ENCODE measurements at places on chromosomes 5 and 9.
A peak's percentile ranks its signal among the peaks of the same experiment; 100 is the strongest.

- no peak for DNase-seq
- no peak overlapping the region for H3K27ac ChIP-seq
- no peaks in the 10 kb centered on the region for H3K36me3 ChIP-seq
- no peaks in the 10 kb centered on the region for H3K4me1 ChIP-seq
These were observed 182.3 kb upstream of the EFNA5 start for GRCh38 chr5:107853031-107853430.

- H3K4me1 ChIP-seq = no peaks in the 10 kb centered on the region
- no peaks in the 10 kb centered on the region for H3K36me3 ChIP-seq
- H3K27ac ChIP-seq = no peak overlapping the region
These were observed 74.7 kb downstream of the FGF1 start for GRCh38 chr5:142611154-142611553.

DNA sequence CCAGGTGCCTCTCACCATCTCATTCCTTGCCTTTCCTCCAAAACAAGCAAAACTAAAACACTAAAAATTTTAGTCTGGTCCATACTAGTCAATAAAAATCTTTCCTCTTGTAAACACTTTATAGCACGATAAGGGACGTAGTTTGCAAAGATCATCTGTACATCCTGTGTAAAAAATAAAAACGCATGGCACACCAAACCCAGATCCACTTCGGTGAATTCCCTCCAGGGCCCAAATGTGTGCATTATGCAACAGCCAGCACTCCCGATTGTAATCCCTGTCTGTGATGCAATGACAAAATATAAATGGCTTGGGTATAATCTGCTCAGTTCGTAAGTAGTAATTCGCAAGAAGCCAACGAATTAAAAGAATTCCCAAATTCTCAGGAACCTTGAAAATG, 1.4 kb downstream of the FAM169A start:
- no peaks in the 10 kb centered on the region for H3K36me3 ChIP-seq
- H3K27ac ChIP-seq = peak overlapping the region; percentile 97
- H3K27me3 ChIP-seq = no peaks in the 10 kb centered on the region
- H3K4me3 ChIP-seq = peak overlapping the region; percentile 60
- peak; percentile 46 for DNase-seq
- H3K4me1 ChIP-seq = peaks cover 9% of the 10 kb centered on the region

GRCh38 chr5:150993826-150994412, 26.5 kb upstream of the GPX3 start:
- H3K4me3 ChIP-seq = no peak overlapping the region
- no peaks in the 10 kb centered on the region for H3K27me3 ChIP-seq
- DNase-seq = peak; percentile 85
- H3K4me1 ChIP-seq = no peaks in the 10 kb centered on the region
- H3K27ac ChIP-seq = no peak overlapping the region

DNA sequence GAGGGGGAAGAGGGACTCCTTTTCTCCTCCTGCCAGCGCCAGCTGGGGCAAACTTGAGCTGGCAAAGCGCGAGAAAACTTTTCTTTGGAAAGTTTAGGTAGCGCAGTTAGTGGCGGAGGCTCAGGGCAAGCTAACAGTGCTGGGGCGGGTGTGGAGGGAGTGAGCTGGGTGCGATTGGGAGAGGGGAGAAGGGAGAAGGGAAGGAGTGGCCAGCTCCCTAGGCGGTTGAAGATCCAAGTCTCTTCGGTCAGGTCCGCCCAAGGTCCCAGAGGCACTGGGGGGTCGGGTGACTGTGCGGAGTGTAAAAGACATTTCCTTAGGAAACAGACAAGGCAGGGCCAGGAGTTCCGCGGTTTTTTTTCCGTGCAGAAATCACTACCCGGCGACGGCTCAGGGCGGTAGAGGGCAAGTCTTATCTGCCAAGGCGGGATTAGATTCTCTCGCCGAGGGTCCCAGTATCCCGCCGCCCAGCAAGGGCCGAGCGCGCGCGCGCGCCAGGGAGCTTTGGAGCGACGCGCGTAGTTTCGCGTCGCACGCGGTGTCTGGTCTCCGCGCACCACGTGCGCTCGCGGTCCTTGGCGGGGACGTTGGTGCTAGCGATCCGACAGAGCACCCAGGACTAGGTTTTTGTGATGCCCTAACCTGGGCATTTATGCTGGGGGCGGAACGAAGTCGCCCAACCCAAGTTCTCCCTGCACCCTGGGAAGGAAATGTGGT, 33.6 kb upstream of the NFIB start:
- DNase-seq = no peak
- peaks cover 16% of the 10 kb centered on the region for H3K4me1 ChIP-seq
- H3K27ac ChIP-seq = no peak overlapping the region
- H3K36me3 ChIP-seq = no peaks in the 10 kb centered on the region
- H3K4me3 ChIP-seq = peak overlapping the region; percentile 69
- H3K27me3 ChIP-seq = peaks cover 76% of the 10 kb centered on the region

DNA sequence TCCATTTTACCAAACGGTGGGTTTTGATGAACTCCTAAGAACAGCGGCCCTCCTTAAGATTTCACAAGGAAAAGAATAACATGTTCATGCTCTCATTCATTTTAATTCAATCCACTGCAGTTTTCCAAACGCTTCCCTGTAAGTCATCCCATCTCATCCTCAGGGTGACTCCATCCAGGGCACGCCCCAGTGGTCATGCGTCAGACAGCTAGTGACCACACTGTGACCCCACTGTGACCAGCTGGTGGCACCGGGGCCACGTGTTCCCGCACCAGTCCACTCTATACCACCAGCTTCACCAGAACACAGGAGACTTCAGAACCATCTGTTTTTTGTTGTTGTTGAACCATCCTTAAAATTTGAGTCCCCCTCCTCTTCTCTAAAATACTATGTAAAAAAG, 14.3 kb downstream of the ATPSCKMT start:
- DNase-seq = no peak
- peaks cover 7% of the 10 kb centered on the region for H3K36me3 ChIP-seq
- H3K27me3 ChIP-seq = no peaks in the 10 kb centered on the region
- no peak overlapping the region for H3K27ac ChIP-seq
- peaks cover 7% of the 10 kb centered on the region for H3K4me1 ChIP-seq

DNA sequence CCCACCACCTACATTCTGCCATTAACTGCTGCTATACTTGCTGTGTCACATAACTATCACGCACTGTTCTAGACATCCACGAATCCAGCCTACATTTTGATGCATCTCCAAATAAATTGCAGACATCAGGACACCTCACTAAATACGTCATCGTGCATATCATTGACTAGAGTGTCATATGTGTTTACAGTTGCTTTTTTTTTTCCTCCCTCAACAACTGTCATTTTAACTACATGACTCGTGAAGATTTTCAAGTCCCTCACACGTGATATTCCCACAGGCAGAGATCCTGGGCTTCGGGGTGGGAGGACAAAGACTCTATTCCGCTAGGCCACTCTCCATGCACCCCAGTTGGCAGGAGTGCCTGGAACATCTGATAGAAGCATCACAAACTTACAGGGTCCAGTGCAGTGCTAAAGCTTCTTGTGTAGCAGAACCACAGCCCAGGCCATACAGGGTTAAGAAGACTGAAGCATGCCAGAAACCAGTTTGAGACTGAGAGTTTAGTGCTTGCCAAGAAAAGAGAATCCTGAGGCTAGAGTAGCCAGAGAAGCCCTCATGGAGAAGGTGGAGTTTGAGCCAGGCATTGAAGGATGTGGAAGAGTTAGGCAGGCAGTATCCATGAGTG, 1.1 kb downstream of the PCYOX1L start:
- peaks cover 6% of the 10 kb centered on the region for H3K4me1 ChIP-seq
- no peak for DNase-seq
- peaks cover 7% of the 10 kb centered on the region for H3K36me3 ChIP-seq
- no peak overlapping the region for H3K4me3 ChIP-seq
- H3K27ac ChIP-seq = no peak overlapping the region

DNA sequence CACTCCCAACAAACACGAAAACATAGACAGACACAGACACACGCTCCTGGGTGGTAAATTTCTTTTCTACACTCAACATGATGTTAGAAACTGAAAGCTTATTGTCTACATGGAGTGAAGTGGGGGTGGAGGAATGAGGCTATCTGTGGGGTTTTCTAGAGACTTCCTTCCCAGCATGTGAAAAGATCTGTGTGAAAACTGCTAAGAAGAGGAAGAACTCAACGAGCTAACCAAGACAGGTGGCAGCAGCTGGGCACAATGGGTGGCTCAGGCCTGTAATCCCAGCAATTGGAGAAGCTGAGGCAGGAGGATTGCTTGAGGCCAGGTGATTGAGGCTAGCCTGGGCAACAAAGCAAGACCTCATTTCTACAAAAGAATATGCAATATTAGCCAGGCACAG, 7.6 kb downstream of the FYB1 start:
- no peak overlapping the region for H3K4me3 ChIP-seq
- no peaks in the 10 kb centered on the region for H3K27me3 ChIP-seq
- DNase-seq = no peak
- peaks cover 2% of the 10 kb centered on the region for H3K4me1 ChIP-seq
- H3K27ac ChIP-seq = no peak overlapping the region

GRCh38 chr5:14935341-14935740, 63.8 kb upstream of the ANKH start:
- H3K27me3 ChIP-seq = no peaks in the 10 kb centered on the region
- no peak overlapping the region for H3K4me3 ChIP-seq
- no peak for DNase-seq

DNA sequence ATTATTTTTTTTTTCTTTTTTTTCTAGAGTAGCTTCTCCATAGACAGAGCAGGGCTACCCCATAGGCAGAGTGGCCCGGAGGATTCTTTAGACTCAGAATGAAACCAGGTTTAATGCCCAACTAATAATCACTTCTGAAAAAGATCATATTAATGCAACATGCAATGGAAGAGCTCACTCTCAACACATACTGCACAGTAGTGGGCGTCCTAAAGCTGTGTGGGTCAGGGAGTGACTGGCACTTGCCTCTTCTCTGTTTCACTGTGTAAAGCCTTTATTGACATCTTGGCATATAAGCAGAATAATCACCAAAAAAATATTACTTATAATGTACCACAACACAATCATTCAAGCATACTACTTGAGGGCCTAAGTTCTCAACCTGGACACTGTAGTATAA, 11.1 kb downstream of the PWWP2A start:
- DNase-seq = no peak
- peaks cover 12% of the 10 kb centered on the region for H3K36me3 ChIP-seq
- no peaks in the 10 kb centered on the region for H3K27me3 ChIP-seq
- no peak overlapping the region for H3K27ac ChIP-seq

DNA sequence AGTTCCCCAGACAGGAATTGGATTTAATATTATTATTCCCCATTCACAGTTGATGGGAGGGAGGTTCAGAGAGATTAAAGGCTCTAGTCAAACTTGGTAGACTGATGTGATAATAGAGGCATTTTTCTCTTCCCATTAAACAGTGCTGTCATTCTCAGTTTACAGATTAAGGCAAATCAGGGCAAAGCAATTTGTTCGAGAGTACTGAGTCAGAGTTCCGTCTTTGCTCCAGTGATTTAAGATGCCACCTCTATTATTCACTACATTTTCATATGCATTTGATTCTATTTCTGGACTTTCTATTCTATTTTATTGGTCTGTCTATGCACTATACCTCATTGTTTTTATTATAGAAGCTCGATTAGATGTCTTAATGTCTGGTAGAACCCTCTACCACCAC, 201.0 kb upstream of the RAI14 start:
- no peaks in the 10 kb centered on the region for H3K36me3 ChIP-seq
- H3K4me1 ChIP-seq = no peaks in the 10 kb centered on the region
- H3K27ac ChIP-seq = no peak overlapping the region
- DNase-seq = no peak
- H3K27me3 ChIP-seq = no peaks in the 10 kb centered on the region
- no peak overlapping the region for H3K4me3 ChIP-seq

DNA sequence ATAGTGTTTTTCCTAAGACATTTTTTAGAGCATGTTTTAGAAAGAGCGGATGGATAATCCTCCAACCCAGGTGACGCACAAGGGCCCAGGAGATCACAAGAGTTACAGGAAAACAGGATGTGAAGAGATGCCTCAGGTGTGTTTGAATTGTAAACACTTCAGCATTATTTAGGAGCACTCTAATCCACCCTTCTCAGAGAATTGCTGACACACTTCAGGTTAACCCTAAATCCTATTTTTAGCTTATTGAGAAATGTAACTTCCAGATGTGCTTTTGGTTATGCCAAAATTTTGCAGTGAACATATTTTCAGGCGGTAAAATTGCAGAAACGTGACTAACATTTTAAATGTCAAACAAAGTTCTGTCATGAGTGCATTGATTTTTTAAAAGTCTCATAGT, 755.4 kb upstream of the CTNND2 start:
- H3K36me3 ChIP-seq = no peaks in the 10 kb centered on the region
- H3K27me3 ChIP-seq = no peaks in the 10 kb centered on the region
- H3K4me1 ChIP-seq = no peaks in the 10 kb centered on the region
- H3K4me3 ChIP-seq = no peak overlapping the region
- no peak for DNase-seq

GRCh38 chr9:112820881-112821280, 69.8 kb downstream of the SLC46A2 start:
- DNase-seq = no peak
- peaks cover 4% of the 10 kb centered on the region for H3K36me3 ChIP-seq
- no peak overlapping the region for H3K4me3 ChIP-seq
- no peaks in the 10 kb centered on the region for H3K27me3 ChIP-seq
- H3K4me1 ChIP-seq = no peaks in the 10 kb centered on the region
- H3K27ac ChIP-seq = no peak overlapping the region

DNA sequence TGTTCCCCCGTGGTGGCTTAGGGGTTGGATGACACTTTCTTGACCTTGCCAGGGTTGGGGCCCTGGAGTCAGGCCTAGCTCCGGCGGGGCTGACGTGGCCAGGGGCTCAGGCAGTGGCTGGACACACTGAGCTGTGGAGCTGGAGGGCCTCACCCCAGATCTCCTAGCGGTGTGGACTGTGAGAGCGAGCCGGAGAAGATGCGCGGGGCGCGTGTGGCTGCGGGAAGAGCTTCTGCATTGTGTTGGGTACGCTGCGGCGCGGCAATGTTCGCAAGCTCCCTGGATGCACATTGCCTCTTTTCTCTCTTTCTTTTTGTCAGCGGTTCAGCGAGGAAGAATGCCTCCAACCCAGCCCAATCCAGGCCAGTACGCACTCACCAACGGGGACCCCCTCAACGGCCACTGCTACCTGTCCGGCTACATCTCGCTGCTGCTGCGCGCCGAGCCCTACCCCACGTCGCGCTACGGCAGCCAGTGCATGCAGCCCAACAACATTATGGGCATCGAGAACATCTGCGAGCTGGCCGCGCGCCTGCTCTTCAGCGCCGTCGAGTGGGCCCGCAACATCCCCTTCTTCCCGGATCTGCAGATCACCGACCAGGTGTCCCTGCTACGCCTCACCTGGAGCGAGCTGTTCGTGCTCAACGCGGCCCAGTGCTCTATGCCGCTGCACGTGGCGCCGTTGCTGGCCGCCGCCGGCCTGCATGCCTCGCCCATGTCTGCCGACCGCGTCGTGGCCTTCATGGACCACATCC, 4.8 kb downstream of the NR2F1 start:
- peaks cover 3% of the 10 kb centered on the region for H3K4me1 ChIP-seq
- no peak for DNase-seq
- H3K27ac ChIP-seq = no peak overlapping the region
- H3K36me3 ChIP-seq = no peaks in the 10 kb centered on the region
- no peak overlapping the region for H3K4me3 ChIP-seq
- H3K27me3 ChIP-seq = peaks cover 66% of the 10 kb centered on the region
